CD4-positive, alpha-beta T cell treated with Interleukin-6 for 4 hours (primary cell): ENCODE measurements at places on chromosomes 5 and 9.

GRCh38 chr9:103981912-103982311 is 112.2 kb upstream of the SMC2 start:
- no peak for DNase-seq

GRCh38 chr9:124265551-124265950 is 7.8 kb downstream of the NEK6 start:
- no peak for DNase-seq

GRCh38 chr9:88017096-88017495 is 42.8 kb upstream of the CDK20 start:
- DNase-seq: no peak

- DNase-seq: no peak
Observed at GRCh38 chr9:23447166-23447565, 378.9 kb downstream of the ELAVL2 start.
